ENCODE measurements at places on chromosomes 4 and X.

DNA sequence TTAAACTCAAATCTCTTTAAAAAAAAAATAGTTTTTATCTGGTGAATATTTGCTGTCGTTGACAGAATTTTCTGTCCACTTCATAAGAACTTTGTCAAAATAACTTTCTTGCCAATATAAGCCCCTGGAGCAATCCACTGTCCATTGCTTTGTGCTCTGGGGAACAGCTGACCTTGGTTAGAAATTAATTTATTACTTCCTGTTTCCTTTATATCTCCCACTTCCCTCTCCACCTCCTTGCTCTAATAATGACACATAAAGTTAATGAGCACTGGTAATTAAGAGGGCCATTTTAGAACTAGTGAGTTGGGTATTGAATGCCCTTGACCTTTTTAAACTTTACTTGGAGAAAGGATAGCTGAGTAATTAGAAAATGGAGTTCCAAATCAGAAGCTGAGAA is 151.3 kb upstream of the LEF1 start:
- no peak for DNase-seq

DNA sequence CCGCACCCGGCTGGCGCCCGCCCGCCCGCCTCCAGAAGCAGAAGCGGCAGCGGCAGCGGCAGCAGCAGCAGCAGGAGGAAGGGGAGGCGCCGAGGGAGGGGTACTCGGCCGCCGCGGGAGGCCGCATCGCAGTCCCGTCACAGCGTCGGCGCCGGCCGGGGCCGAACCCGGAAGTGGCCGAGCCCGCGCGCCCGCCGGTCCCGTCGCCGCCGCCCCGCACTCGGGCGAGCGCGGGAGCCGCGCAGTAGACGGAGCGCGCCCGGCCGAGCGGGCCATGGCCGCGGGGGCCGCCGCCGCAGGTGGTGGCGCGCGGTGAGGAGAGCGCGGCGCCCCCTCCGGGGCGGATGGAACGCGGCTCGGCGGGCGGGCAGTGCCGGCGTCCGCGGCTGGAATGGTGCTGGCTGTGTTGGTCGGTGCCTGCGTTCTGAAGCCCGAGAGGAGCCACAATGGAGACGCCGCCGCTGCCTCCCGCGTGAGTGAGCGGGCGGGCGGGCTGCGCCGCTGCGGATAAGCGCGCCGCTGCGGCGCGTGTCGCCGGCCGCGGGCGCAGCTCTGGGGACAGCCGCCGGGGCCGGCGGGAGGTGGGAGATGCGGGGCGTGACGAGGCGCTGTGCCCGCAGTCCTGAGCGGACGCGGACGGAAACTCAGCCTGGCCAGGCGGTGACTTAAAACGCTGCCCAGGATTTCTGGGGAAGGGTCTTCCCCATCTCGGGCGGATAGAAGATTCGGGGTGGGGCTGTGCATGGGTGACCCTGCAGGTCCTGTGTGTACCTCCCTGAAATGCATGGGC is at the start of gene KLHL2:
Gene KLHL2, plus strand, starts transcription at position 131 of the 790 bp plus-strand sequence. Its CDS starts 316 bp downstream, at position 447.
- DNase-seq, result peak; percentile 42

DNA sequence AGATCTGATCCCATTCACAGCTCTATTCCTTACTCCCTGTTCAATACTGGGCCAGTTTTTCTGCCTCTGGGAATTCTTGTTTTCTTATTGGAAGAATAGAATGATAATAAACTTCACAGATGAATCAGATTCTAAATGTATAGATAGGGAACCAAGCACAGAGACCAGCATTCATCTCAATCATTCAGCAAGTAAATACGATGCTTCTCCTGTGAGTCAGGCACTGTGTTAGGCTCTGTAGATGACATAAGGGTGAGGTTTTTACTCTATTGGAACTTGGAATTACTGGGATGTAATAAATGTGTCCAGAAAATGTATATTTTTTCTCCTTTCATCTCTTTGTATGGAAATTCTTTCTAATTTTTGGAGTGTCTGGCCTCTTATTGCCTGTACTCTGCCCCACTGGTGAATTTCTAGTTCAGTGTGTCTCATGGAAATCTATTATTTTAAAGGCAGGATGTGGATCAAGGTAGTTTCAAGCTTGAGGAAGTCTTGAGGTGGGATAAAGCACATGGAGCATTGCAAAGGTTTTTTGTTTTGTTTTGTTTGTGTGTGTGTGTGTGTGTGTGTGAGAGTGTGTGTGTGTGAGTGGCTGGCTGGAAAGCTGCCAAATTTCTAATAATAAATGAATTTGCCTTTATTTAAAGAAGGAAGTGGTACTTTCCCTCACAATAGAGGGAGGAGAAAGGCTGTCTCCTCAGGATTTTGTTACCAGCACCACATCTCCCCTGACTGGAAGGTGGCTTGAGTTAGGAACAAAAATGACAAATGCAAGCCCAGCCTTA is 117.9 kb upstream of the HS3ST1 start:
- no peak for DNase-seq

DNA sequence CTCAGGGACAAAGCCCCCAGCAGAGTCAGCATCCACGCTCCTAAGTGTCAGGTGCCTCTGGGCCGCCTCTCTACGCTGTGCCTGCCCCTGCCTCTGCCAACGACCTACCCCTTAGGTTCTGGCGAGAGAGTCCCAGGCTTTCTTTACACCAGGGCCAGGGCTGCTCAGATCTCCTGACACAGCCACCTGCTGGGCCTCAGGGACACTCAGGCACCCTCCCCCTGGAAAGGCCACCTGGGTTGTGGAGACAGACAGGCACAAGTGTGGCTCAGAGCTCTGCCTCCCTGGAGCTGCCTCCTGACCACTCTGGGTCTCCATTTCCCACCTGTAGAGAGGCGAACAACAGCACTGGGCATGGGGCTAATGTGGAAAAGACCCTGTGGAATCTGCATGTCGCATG is 90.0 kb upstream of the ADRA2C start:
- no peak for DNase-seq
